ENCODE measurements at places on chromosomes 12 and 14.

- DNase-seq: no peak
Measured at GRCh38 chr14:55359307-55359706, 52.3 kb downstream of the ATG14 start.

DNA sequence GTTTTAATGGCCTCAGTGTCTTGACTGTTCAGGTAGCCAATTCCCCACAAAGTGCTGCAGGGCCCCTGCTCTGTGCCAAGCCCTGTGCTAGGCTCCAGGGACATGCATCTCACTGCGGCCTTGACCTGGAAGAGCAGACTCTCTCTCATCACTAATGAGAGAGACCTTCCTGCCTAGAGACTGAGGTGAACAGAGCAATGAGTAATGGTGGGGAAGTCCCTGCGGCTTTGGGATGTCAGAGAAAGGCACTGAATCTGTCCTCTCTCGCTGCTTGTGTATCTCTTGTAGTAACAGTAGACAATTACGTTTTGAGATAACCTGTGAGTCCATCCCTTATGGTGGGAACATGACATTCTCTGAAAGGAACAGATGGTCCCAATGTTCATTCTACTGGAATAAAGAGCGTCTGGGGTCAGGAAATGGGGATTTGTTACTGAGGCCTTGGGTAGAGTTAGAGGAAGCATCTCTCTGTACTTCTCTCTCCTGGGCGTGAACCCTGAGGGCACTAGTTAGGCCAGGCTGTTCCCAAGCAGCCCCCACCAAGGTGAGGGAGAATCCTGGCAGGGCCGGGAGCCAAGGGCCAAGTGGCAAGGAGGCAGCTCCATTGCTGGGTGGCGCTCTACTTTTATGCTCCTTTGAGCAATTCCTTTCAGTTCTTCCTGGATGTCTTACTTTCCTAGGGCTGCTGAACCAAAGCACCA is 13.5 kb downstream of the NFATC4 start:
- DNase-seq: no peak

DNA sequence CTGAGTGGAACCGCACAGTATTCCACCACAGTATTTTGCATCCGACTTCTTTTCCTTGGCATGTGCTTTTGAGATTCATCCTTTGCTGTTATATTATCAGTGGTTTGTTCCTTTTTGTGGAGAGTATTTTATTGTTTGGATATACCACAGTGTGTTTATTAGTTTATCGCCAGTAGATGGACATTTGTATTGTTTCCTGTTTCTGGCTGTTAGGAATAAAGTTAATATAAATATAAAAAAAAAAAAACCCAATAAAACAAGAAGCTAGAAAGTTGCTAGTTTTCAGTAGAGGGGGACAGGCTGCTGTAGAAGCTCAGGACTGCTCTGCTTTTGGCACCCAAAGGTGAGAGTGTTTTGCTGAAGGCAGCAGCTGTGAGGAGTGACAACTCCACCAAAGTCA is 62.0 kb upstream of the EEA1 start:
- DNase-seq: no peak

DNA sequence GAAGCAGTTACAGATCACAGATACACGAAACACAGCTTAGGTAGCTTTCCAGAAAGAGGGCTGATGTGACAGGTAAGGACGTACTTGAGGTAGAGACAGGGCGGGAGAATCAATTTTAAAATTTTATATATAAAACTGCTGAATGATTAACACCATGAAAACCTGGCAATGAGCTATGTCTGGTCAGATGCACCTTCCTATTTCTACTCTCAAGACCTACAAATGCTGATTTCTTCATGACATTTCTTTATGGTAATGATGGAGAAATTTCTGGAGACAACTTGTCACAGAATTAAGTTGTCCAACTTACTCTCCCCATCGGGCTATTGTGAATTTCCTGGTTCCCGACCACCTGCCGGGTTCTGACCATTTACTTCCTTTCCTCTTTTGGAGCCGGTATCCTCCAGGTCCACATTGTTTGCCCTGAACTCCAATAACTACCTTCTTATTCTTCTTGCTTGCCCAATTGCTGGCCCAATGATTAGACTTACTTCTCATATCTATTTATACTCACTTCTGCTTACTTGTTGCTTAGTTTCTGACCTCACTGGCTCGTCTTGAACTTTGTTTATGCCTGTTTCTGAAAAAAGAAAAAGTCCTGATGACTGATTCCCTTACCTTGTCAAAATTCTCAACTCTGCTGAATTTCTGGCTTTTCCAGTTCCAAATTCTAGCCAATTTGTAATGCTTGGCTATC is 12.8 kb upstream of the ATP2B1 start:
- DNase-seq: no peak

DNA sequence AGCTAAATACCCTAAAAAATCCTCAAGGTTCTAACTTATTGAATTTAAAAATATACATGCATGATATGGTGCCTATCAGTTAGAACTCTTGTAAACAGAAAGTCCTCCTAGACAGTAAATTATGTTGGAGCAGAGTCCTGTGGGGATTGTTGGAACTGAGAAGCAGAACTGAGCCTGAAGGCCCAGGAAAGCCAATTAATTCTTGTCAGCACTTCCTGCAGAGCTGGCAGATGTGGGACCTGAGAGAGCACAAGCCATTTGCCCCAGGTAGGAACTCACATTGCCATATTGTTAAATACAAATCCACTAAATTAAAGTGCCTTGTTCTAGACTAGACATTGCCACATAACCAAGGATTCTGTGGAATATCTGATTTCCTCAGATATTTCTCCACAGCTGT is 117.1 kb downstream of the RTN1 start:
- no peak for DNase-seq
